ENCODE measurements at places on chromosomes 1 and 21.

DNA sequence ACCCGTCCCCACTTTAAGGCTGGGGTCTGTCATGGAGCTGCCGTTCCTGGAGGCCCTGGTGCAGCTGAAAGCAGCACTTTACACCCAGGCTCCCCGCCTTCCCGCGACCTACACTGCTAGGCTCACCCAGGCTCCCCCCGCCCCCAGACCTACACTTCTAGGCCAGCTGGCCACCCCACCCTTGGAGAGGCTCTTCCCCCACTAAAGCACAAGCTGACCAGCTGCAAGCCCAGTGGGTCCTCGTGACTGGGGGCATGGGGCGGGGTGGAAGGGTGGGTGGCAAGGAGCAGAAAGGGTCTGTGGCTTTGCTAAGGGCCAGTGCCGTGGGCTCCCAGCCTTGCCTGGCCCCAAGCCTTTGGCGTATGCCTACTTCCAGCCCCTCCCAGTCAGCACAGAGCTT lies 9.7 kb upstream of the ARHGEF16 start:
- peaks cover 7% of the 10 kb centered on the region for H3K27me3 ChIP-seq
- DNase-seq = peak; percentile 61
- no peak overlapping the region for H3K27ac ChIP-seq
- no peaks in the 10 kb centered on the region for H3K36me3 ChIP-seq
- no peak overlapping the region for H3K4me3 ChIP-seq

DNA sequence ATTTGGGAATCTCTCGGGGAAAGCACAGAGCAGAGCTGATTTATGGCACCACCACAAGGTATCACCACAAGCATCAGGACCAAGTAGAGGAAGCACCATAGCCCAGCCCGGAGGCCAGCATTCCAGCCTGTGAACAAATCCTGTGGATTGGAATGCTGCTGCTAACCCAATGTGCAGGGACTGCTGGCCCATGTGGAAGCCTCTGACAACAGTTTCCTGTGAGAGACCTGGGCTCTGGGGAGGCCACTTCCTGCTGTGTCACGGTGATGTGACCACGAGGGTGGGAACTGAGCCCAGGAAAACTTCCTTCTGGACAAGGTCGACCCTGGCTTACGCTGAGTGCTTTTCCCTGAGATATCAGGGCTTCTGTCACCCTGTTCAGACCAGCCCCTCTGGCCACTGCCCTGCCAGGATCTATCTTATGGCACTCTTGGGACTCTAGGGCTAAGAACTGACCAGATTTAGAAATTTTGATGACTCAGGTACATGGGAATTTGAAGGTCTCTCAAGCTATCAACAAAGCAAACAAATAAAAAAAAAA lies 88.3 kb upstream of the NGF start:
- H3K4me1 ChIP-seq = no peaks in the 10 kb centered on the region
- peaks cover 9% of the 10 kb centered on the region for H3K27me3 ChIP-seq
- DNase-seq = no peak
- H3K36me3 ChIP-seq = no peaks in the 10 kb centered on the region

GRCh38 chr1:58574816-58575215 lies 2.2 kb downstream of the TACSTD2 start:
- DNase-seq = no peak
- H3K4me3 ChIP-seq = no peak overlapping the region
- no peaks in the 10 kb centered on the region for H3K36me3 ChIP-seq
- H3K27ac ChIP-seq = peak overlapping the region; percentile 85
- peaks cover 6% of the 10 kb centered on the region for H3K27me3 ChIP-seq

DNA sequence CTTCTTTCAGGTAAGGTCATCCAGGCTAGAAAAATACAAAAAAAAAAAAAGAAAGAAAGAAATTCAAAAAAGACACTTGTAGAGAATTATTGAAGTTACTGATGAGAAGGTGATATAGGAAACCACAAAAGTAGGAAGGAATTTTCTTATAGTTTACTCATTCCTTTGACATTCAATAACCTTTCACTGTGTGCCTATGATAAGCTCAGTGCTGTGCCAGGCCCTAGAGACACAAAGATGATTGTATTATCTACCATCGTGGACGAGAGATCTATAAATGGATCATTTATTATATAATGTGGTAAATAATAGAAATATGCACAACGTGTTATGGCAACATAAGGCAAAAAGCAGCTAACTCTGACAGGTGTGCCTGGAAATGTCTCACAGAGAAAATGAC lies 109.6 kb upstream of the NGF start:
- H3K4me1 ChIP-seq = no peaks in the 10 kb centered on the region
- H3K4me3 ChIP-seq = no peak overlapping the region
- no peaks in the 10 kb centered on the region for H3K27me3 ChIP-seq
- H3K27ac ChIP-seq = no peak overlapping the region

GRCh38 chr1:241779897-241780296 lies 68.1 kb upstream of the EXO1 start:
- H3K36me3 ChIP-seq = no peaks in the 10 kb centered on the region
- no peak overlapping the region for H3K4me3 ChIP-seq
- no peak for DNase-seq

GRCh38 chr1:81606656-81607055 lies 194.1 kb upstream of the ADGRL2 start:
- H3K36me3 ChIP-seq = no peaks in the 10 kb centered on the region
- no peak for DNase-seq
- no peak overlapping the region for H3K4me3 ChIP-seq
- H3K27me3 ChIP-seq = no peaks in the 10 kb centered on the region
- H3K4me1 ChIP-seq = no peaks in the 10 kb centered on the region

DNA sequence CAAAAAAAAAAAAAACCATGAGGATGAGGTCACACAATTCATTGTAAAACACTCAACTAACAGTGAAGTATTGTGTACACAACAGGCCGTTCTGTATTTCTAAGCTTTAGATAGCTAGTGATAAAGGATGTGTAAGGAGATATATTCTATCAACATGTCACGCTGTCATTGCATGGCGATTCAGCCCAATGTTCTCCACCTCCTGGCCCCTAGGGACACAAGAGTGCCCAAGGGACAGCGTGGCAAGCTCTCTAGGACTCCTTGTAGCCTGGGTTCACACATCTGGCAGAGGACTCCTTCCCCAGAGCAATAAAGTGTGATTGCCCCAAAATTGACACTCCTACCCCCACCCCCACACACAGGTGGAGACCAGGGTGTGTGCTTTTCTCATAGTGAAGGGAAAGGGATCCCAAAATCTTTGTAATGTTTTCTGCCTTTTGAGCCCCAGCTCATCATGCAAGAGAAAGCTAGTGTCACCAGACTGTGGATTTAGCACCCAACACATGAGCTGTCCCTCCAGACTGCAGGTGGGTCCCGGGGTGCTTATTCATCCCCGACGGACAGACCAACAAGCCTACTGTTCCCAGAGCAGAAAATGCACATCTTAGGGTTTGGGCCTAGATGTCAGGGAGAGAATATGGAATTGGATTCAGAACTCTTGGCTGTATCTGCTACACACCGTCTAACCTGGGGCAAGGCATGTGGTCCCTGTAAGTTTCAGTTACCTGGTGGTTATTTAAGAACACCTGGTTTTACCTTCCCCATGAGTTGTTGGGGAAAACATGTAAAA lies 11.5 kb downstream of the TMPRSS3 start:
- peak overlapping the region; percentile 68 for H3K27ac ChIP-seq
- H3K4me3 ChIP-seq = no peak overlapping the region
- no peaks in the 10 kb centered on the region for H3K36me3 ChIP-seq
- no peak for DNase-seq

DNA sequence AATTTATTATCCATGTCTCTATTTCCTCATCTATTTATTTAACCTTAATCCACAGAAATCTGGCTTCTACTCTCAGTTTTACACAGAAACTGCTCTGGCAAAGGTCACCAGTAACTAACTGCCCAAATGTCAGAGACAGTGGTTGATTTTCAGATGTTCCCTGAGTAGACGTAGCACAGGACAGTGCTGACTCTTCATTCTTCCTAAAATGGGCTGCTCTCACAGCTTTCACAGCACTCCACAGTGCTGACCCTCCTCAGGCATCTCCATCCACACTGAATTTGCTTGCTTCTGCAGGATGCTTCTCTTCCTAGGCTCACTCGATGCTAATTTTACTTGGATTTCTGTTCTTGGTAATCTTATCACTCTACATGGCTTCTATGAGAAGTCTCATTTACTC lies 508.2 kb upstream of the ZRANB2 start:
- H3K27ac ChIP-seq = no peak overlapping the region
- H3K4me1 ChIP-seq = no peaks in the 10 kb centered on the region
- H3K27me3 ChIP-seq = no peaks in the 10 kb centered on the region
- no peak overlapping the region for H3K4me3 ChIP-seq
- no peaks in the 10 kb centered on the region for H3K36me3 ChIP-seq
- no peak for DNase-seq

- no peaks in the 10 kb centered on the region for H3K36me3 ChIP-seq
- H3K4me1 ChIP-seq = no peaks in the 10 kb centered on the region
- no peak overlapping the region for H3K27ac ChIP-seq
- H3K27me3 ChIP-seq = no peaks in the 10 kb centered on the region
- no peak overlapping the region for H3K4me3 ChIP-seq
These were observed 56.5 kb downstream of the TRIM33 start for GRCh38 chr1:114454539-114454938.

- H3K27ac ChIP-seq = no peak overlapping the region
- no peaks in the 10 kb centered on the region for H3K36me3 ChIP-seq
- no peaks in the 10 kb centered on the region for H3K4me1 ChIP-seq
- no peaks in the 10 kb centered on the region for H3K27me3 ChIP-seq
These were observed 207.2 kb upstream of the NFIA start for GRCh38 chr1:60875138-60875537.

DNA sequence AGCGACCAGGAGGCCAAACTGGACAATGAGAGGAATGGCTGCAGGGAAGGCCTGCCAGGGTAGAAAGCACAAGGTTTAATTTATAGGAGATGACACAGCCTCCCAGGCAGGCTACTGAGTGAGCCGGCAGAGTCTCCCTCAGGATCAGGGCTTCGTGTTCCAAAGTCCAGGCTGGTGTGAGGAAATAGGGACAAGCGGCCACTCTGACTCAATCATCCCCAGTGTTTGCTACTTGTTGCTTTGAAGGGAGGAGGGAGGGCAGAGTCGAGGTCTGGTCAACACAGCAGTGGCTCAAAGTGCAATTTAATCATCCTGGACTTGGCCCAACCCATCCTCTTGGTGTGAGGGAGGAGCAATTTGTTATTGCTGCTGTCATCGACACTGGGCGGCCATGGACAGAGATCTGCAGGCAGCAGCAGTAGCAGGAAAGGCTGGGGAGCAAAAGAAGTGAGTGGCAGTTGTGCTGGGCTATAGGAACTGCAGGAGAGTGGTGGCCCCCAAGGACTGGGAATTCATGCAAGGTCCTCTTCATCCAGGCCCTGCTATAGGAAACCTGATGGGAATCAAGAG lies 27.5 kb downstream of the TBX15 start:
- H3K27me3 ChIP-seq = no peaks in the 10 kb centered on the region
- no peak for DNase-seq
- H3K4me1 ChIP-seq = no peaks in the 10 kb centered on the region
- H3K4me3 ChIP-seq = no peak overlapping the region

- H3K4me3 ChIP-seq = no peak overlapping the region
- H3K27ac ChIP-seq = no peak overlapping the region
- H3K27me3 ChIP-seq = peaks cover 21% of the 10 kb centered on the region
- no peak for DNase-seq
- H3K36me3 ChIP-seq = no peaks in the 10 kb centered on the region
- H3K4me1 ChIP-seq = no peaks in the 10 kb centered on the region
These were observed 21.9 kb downstream of the DLGAP3 start for GRCh38 chr1:34907487-34908090.

DNA sequence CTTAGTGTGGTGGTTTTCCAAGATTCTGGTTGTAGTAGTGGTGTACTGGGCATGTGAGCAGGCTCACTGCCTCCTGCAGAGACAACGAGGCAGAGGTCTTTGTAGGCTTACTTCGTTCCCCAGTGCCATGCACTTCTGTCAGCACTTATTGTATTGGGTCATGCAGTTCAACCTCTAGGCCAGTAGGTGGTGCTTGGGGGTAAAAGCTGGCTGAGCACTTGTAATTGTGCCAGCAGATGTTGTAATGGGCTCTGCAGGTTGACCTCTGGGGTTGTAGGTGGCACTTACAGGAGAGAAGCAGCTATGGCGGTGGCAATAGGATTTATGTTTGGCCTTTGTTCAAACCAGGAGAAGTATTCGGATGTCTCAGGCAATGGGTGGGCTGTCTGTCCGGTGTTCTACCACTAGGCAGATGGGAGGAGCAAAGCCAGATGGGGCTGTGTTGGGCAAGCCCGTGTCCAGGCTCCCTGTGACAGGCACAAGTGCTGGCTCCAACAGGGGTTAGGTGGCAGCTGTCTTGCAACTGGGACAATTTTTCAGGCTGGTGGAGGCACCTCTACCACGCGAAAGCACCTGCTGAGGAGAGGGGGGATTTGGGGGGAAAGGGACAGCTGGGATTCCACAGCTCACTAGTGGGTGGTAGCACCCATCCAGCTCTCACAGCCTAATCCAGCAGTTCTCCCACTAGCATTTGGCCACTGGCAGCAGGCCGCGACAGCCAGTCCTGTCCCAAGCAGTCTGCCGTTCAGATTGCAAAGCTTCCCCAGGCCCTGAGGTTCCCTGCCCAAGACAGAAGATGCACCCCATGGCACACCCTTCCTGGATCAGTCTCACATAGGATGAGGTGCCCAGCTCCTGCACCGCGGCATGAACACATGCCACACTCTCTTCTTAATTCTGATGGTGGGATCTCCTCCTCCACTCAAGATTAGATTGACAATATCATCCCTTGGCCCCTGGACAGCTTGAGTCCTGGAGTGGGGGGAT lies 274.5 kb downstream of the CTH start:
- H3K4me3 ChIP-seq = no peak overlapping the region
- H3K4me1 ChIP-seq = no peaks in the 10 kb centered on the region
- H3K27me3 ChIP-seq = no peaks in the 10 kb centered on the region

DNA sequence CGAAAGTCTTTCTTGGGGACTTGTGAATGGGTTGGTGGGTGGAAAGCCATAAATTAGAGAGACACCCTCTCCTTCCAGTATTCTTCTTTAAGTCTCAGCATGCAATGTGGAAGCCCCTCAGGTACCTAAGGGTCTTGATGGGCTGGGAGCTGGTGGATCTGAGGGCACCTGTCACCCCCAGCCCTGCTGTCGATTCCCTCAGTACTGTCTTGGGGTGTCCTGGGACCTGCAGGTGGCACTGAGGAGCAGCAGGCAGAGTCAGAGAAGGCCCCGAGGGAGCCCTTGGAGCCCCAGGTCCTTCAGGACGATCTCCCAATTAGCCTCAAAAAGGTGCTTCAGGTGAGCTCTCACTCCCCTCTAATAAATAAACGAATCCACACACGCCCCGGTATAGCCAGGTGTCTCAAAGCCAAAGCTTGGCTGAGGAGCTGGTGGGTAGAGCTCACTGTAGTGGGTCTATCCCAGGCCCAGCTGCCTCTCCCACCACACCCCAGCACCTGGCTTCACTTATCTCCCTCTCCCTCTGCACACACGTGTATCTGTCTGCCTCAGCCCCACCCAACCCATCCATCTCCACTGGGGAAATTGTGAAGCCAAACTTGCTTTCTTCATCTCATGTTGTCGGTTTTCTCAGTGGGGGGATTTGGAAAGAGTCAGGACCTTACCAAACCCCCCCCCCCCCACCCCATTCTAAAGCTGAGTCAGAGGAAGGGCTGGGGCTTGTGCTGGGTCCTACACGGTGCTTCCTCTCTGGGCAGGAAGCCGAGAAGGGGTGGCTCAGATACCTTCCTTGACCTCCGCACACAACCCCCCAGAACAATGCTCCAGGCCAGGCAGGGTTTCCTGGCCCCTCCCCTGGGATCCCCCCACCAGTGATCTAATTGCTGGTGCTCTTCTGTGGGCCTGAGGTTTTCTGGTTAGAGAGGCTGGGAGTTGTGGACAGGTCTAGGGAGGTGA lies 1.6 kb downstream of the ADAM15 start:
- peak overlapping the region; percentile 97 for H3K27ac ChIP-seq
- H3K27me3 ChIP-seq = no peaks in the 10 kb centered on the region
- peaks cover 42% of the 10 kb centered on the region for H3K4me1 ChIP-seq
- peak overlapping the region; percentile 95 for H3K4me3 ChIP-seq
